Upper lobe of right lung (tissue), 1 donor: ENCODE measurements at places on chromosomes 3 and 15.

GRCh38 chr15:45128971-45129639 is 574 bp downstream of the DUOXA1 start:
- DNase-seq = peak; percentile 80

GRCh38 chr3:71244153-71244825 is 339.2 kb downstream of the FOXP1 start:
- DNase-seq = no peak

DNA sequence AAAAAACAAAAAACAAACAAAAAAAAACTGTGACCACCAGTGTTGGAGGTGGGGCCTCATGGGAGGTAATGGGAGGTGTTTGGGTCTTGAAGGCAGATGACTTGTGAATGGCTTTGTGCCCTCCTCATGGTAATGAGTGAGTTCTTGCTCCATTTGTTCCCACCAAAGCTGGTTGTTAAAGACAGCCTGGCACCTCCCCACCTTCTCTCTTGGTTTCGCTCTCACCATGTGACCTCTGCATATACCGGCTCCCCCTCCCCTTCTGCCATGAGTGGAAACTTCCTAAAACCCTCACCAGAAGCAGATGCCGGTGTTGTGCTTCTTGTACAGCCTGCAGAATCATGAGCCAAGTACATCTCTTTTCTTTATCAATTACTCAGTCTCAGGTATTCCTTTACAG is 61.5 kb upstream of the ATP11B start:
- no peak for DNase-seq

DNA sequence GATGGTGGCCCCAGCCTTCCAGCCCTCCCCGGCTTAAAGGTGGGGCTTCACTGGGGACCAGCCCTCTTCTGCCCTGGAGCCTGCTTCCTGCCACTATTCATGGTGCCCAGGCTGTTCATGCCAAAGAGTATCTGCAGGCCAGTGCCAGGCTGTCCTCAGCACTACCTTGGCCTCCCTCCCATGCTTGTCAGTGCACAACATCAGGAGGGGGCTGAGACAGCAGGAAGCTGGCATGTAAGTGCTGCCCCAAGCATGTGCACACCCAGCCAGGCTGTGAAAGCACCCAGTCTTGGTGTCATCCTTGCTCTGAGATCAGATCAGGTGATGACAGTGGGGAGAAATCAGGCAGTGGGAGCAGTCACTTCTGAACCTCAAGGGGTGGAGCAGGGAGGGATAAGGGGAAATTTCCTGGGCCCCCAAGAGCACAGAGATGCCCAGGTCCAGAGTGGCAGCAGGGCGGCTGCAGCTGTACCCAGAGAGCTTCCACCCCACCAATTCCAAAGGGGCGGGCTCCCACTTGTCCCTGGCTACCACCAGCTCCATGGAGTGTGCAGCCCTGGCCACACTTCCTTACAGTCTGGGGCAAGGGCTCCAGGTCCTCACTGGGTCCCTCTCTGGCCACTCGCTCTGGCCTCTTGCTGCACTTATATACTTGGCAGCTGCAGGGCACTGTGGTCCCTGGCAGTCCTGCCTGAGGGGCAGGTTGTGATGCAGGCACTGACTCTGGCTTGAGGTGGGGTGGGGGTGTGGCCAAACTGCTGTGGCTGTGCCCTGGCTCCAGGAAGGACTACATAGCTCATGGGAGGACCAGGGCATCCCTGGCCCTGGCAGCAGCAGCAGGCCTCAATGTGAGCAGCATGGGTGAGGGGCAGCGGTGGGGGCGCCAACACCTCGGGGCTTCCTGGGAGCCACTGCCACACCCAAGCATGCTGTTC is 91.4 kb upstream of the TNFSF10 start:
- no peak for DNase-seq

DNA sequence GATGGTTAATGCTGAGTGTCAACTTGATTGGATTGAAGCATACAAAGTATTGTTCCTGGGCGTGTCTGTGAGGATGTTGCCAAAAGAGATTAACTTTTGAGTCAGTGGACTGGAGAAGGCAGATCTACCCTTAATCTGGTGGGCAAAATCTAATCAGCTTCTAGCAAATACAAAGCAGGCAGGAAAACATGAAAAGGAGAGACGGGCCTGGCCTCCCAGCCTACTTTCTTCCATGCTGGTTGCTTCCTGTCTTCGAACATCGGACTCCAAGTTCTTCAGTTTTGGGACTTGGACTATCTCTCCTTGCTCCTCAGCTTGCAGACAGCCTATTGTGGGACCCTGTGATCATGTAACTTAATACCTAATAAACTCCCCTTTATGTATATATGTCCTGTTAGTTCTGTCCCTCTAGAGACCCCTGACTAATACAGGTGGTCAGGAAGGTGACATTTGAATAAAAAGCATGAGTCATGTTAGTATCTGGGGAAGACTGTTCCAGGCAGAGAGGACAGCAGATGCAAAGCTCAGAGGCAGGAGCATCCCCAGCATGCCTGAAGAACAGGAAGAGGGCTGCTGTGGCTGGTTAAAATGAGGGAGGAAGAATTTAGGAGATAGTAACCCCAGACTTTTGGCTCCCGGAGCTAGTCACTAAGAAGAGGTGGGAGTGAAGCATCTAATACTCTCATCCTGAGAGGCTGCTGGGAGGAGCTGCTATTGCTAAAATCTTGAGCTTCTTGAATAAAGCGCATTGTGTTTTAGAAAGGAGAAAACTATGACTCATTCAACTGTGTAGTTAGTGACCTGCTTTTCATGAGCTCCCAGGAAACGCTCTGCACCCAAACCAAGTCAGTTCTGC is 207.4 kb upstream of the HES1 start:
- no peak for DNase-seq

GRCh38 chr15:74937590-74938371 is at the start of gene COX5A:
COX5A (minus strand) TSS chr15:74938073; CDS start chr15:74938014, 59 bp downstream.
- peak; percentile 97 for DNase-seq

DNA sequence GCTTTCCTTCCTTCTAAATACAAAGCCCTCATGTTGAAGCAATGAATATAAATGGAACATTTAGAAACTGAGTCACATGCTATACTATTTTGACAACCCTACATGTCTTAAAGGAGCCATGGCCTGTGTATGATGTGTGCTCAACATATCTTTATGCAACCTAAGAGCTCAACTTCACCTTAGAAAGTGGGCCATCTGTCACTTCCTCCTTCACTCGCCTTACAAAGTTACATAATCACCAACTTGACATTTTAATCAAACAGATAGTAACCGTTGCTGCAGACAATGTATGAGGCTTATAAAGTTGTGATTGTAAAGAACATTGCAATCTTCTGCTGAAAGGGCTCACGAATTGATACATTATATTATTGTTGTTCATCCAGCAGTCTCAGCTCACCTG is 163.6 kb downstream of the SERPINI1 start:
- DNase-seq = no peak

GRCh38 chr15:38129531-38130204 is 123.0 kb upstream of the SPRED1 start:
- peak; percentile 65 for DNase-seq

GRCh38 chr15:71501344-71502076 is 308.8 kb upstream of the NR2E3 start:
- DNase-seq = no peak

DNA sequence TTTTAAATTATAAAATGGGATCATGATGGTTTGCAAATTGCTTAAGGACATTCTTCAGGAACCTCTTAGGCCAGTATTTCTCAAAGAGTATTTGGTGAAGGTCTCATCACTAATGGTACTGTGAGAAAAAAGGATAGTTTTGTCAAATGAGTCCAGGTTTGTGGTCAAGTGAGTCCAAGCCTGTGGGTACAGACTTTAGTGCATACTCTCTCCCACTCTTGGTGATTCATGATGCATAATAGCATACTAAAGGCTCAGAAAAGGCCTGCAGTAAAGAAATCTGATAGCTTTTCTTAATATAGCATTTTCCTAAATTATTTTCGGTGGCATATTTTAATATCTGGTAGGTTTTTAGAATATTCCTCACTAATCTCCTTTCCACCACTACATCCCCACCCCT is 20.0 kb downstream of the BOC start:
- DNase-seq = no peak

- DNase-seq = no peak
Measured at GRCh38 chr3:76570436-76571057, 469.4 kb upstream of the ROBO2 start.

DNA sequence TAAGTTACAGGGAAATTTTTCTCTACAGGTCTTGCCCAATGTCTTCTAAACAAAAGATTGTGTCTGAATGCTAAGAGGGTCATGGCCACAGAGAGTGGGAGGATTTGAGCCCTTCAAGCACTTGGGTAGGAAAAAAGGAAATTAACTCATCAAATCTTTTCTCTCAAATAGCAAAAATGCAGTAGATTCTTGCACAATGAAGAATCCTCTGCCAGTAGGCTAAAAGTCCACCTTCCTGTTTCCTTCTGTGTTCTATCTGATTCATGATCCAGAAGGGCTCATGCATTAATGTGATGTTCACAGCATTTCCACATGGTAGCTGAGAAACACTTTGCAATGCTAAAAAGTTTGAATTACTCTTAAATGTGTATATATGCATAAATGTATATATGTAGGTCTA is 177.1 kb downstream of the CD47 start:
- DNase-seq = no peak

GRCh38 chr3:176939022-176939817 is 258.1 kb downstream of the TBL1XR1 start:
- DNase-seq = no peak

GRCh38 chr3:120473896-120474675 is 23.3 kb upstream of the FSTL1 start:
- no peak for DNase-seq

DNA sequence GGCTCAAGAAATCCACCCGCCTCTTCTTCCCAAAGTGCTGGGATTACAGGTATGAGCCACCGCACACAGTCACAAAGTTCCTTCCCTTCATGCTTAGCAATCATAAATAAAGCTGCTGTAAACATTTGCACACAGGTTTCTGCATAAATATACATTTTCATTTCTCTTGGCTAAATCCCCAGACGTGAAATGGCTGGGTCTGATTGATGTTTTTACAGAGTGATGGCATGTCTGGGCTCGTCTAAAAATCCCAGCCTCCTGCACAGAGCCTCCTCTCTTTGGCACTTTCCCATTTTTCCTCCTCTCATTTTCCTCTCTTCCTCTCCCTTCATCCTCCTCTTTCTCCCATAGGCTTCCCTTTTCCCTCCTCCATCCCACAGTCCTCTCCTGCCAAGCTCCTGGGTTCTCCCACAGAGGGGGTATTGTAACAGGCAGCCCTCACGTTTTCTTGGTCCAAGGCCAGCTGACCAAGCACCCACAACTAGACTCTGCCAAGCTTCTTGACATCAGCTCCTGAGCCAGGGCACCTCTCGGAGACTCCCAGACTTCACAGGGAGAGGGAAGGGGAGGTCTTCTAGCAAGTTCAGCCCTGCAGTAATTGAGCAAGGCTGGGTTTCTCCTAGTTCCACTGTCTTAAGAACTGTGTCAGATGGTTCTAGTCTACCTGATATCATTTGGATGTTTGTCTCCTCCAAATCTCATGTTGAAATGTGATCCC is 10.5 kb upstream of the PLA2G4E start:
- DNase-seq = no peak

DNA sequence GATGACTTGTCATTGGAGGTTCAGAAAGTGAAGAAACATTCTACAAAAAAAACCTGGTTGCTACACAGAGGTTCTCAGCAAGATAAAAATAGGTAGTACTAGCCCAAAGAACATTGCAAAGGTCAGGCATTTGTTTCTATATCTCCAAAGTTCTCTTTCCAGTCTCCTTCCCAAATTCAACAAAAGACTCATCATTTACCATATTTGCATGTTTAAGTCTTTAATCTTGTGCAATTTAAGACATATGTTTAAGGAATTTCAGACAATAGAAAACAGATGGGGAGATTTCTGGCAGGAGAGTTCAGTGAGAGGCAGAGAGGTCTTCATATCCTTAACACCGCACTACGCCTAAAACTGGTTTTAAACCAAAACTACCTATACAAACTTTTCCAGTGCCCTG is 173.8 kb upstream of the THBS1 start:
- DNase-seq = no peak

GRCh38 chr15:77499087-77499760 is 78.5 kb downstream of the HMG20A start:
- no peak for DNase-seq

DNA sequence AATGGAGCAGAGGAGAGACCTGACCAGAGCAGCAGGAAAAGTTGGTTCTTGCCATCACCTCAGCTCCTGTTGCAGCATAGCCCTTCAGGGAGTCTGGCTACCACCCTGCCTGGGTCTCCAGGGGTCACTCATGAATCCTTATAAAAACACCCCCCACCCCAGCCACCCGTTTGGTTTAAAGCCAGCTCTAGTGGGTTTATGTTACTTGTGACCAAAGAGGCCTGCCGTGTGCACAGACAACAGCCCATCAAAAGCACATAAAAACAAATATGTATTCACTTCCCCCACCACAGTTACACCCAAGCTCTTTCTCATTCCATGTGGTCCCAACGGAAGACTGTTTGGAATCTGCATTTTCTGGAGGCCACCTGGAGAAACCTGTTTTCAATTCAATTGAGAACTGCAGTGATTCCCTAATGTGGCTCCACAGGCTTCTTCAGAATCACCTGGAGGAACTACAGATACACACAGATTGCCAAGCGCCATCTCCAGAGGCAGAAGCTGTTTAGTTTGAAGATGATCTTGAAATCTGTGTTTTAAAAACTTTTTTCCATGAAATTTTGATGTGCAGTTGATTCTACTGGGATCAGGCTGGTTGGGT is 13.8 kb downstream of the FOXL2 start:
- DNase-seq = no peak

- no peak for DNase-seq
Measured at GRCh38 chr3:188431553-188431952, 277.6 kb downstream of the LPP start.

GRCh38 chr3:52816654-52817053 is 13.8 kb downstream of the ITIH4 start:
- DNase-seq = no peak

DNA sequence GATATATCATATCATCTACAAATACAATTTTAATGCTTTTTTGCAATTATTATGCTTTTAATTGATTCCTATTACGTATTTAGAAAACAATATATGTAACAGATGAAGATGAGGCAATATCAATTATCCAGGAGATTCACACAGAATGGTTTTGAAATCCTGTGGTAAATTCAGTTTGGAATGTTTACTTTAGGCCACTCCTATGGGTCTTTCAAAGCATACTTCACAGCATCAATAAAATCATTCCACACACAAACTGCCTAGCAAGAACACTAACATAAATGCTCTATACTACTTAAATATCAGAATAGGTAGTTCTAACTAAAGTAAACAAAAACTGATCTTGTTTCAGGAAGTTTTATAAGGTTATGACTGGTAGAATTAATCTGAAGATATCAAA is 90.5 kb downstream of the FAM227B start:
- no peak for DNase-seq

GRCh38 chr3:2154621-2155020 is 56.0 kb downstream of the CNTN4 start:
- DNase-seq = no peak

- DNase-seq = no peak
Measured at GRCh38 chr3:165753560-165753959, 83.7 kb downstream of the BCHE start.

DNA sequence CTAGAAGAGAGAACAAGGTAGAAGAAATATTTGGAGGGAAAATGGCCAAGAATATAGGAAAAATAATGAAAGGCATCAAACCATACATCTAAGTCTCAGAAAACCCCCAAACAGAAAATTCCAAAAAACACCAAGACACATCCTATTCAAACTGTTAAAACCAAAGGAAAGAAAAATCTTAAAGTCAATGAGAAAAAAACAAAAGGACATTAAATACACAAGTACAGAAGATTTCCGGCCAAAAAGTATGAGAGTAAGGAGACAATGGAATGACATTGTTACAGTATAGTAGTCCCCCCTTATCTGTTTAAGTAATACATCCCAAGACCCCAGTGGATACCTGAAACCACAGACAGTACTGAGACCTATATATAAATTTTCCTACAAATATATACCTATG is 18.8 kb downstream of the CLASP2 start:
- DNase-seq = no peak
